ENCODE measurements at places on chromosomes 6 and 20.
A peak's percentile ranks its signal among the peaks of the same experiment; 100 is the strongest.

DNA sequence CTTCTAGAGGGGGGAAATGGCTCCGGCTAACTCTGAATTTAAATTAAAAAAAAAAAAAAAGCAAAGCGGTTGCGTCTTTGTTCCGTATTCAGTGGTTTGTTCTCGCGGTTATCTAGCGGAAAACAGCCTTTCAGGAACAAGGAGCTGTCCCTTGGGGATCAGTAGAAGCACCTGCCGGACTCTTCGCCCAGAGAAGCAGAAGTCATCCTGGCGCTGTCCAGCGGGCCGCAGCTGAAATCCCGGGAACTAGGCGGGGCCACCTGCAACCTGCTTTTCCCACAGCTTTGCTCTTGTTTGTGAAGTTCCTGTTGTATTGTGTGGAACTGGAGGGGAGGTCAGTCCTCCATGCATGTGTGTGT lies 43.9 kb upstream of the GJE1 start:
- DNase-seq, result no peak

- DNase-seq, result no peak
Measured at GRCh38 chr6:24492475-24492874, 2.3 kb upstream of the ALDH5A1 start.

DNA sequence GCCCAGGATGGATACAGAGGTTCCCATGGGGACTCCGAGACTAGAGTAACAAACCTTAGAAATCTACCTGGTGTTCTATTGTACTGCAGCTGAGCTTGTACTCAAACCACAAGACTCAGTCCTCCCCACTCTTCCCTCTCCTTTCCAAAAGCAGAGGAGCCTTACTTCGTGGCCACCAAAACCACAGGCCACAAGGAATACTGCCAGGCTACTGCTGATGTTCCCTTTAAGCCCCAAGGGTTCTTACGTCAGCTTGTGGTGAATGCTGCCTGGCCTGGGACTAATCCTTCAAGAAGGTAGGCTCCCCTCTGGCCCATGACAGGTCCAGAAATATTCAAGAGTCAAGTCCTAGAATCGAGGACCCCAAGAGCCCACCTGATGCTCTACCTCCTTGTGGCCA lies 10.5 kb upstream of the DEFB128 start:
- no peak for DNase-seq

DNA sequence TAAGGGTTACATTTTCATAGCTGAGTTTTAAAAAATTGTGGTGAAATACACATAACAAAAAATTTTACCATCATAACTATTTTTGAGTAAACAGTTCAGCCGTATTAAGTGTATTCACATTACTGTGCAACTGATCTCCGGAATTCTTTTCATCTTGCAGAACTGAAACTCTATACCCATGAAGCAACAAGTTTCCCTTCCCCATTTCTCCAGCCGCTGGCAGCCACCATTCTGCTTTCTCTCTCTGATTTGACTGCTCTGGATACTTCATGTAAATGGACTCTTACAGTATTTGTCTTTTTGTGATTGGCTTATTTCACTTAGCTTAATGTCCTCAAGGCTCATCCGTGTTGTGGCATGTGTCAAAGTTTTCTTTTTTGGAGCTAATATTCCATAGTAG lies 341.6 kb downstream of the QKI start:
- DNase-seq, result no peak

DNA sequence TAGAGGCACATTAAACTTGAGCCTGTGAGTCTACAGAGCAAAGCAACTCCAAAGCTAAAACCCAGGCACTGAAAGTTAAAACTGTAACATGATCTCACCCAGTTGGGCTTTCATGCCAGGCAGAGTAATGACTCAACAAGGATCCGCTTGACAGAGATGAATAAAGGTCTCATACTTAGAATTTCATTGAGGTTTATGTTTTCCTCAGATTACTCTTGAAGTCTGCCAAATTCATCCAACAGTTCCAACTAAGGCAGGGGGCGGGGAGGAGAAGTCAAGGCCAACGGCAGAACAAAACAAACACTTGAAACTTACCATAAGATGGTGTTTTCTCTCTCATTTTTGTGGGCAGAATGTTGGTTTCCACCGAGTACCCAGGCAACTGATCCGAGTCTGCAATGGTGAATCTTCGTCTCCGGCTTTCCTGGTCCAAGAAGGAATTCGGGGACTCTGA lies 54.0 kb upstream of the IPCEF1 start:
- no peak for DNase-seq

DNA sequence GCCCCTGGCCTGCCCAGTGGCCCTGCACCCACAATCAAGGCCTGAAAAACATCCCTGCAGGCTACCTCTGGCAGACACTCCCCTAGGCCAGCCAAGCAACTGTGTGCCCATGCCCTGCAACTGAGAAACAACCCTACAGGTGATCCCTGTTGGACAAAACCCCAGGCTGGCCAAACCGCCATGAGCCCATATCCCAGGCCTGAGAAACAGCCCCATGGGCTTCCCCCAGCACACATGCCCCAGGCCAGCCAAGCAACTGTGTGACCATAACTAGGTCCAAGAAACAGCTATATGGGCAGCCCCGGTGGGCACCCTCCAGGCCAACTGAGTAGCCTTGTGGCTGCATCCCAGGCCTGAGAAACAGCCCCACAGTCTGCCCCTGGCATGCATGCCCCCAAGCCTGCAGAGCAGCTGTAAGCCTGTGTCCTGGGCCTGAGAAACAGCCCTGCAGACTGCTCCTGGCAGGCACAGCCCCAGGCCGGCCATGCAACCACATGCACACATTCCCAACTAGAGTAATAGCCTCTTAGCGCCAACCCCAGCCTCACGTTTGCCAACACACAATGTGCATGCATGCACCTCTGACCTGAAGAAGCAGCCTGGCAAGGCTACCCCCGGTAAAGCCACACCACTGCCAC lies 41.0 kb upstream of the SRSF6 start:
- no peak for DNase-seq

DNA sequence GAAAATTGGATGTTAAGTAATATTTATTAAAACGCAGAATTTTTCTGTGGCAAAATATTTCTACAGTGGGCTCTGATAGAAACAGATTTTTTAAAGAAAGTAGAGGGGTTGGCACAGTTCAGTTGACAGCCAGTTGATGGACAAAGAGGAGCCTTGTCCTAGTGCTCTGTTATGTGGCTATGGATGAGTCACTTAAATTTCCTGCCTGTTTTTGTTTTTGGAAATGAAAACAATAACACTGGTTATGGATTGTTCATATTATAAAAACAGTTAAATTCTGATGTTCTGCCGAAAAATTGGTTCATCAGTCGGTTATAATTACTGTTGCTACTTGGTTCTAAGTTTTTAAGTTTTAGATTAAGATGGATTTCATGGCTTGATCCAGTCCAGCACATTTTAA lies 42.8 kb downstream of the MYO6 start:
- no peak for DNase-seq

DNA sequence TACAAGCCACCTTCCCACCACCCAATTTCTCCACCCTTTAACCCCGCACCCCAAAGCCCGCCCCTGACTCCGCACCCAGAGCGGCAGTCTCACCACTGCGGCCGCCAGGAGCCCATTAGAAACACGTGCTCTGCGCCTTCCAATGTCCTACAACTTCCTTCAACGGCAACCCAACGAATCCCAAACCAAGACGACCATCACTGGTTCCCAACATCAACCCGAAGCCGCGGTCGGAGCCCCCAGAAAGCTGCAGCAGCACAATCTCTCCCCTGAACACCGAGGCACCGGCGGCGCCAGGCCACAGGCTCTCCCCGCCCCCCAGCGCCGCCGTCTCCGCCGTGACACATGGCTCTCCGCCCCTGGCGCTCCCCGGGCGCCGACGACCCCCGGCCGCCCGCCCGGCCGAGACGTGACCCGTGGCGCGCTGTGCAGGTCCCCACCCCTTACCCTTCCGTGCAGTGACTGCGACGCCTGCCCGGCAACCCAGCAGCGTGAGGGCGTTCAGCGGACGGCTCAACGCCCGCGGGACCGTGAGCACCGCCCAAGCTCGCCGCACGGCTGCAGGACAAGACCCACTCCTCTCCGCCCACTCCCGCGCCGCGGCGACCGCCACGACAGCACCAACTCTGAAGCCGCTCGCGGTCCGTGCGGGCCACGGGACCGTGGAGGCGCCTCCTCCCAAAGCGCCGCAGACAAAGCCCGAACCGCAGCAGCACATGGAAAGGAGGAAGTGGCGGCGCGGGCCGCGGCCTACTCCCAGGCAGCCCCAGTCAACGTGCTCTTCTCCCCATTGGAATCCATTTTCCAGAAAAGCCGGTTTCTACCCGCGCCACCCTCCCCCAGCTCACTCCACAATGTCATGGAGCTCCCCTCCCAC lies 551 bp downstream of the SYNCRIP start:
- DNase-seq, result peak; percentile 38

- DNase-seq, result peak; percentile 21
Measured at GRCh38 chr6:44655412-44656342, 268.2 kb downstream of the CDC5L start.

GRCh38 chr6:33595001-33595846 lies 15.1 kb upstream of the BAK1 start:
- no peak for DNase-seq

DNA sequence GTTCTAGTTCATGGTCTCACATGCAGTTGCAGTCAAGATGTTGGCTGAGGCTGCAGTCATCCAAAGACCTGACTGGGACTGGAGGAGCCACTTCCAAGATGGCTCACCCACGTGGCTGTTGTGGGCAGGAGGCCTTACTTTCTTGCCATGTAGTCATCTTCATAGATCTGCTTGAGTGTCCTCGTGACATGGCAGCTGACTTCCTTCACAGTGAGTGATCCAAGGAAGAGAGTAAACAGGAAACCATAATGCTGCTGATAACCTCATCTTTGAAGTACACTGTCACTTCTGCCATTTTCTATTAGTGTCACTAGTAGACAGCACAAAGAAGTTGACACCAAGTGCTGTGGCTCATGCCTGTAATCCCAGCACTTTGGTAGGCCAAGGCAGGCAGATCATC lies 40.1 kb upstream of the AKIRIN2 start:
- no peak for DNase-seq

DNA sequence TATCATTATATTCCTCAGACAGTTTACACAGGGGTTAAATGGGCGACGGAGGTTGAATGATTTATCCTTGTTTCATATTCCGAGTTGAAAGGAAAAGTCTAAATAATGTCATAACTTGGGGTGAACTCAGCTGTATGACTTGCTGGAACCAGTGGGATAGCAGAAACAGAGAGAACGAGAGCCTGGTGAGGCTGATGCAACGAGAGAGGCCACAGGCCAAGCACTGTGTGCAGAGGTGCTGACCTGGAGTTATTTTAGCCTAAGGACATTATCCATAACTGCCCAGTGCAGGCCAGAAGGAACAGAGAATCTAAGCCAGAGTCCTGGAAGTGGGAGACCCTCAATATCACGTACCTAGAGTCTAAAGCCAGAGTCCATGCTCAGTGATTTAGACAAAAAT lies 394.9 kb downstream of the MAFB start:
- no peak for DNase-seq

DNA sequence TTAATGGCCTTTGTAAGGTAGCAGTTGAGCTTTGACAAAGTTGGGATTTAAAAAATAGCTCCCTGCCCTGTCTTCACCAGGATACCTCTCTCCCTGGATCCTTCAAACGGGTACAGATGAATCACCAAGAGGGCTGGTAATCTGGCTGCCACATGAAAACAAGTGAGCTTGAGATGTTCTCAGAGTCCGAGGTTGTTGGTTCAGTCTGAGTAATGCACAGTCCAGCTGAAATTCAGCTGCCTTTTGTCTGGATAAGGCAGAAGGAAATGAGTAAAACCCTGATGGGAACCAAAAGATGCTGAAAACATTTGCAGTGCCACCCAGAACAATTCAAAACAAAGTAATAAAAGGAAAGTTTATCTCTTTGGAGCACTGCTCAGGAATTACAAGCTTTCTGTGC lies 86.8 kb downstream of the GJA1 start:
- DNase-seq, result no peak

DNA sequence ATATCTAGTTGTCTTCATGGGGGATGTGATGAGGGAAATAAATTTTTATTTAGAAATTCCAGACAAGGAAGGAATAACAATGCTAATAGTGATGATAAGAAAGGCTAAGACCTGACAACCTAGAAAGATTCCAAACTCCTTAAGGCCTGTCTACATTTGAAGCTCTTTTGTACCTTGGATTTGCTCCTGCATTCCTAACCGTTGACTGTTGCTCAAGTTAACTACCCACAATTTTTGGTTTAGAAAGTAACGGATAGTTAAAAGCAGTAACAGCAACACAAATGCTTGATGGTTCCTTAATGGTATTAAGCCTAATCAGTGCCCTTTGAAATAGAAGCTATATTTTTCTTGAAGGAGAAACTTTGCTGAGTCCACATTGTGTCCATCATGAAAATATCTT lies 52.9 kb downstream of the TRMT11 start:
- DNase-seq, result no peak

DNA sequence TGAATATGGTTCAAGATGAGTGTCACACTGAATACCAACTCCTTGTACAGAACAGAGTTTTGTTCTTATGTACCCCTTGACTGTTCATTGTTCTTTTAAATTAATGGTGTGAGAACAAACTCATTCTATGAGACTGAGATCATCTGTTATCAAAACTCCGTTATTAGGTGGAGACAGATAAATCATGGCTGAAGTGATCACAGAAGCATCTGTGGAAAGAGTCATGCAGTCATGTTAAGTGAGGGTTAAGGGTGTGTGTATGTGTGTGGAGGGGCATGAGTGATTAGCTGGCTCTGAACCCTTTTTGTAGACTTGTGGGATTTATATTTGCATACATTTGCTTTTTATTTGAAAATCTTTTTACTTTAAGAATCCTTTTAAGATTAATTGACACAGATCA lies 24.7 kb downstream of the ADGRG6 start:
- no peak for DNase-seq

GRCh38 chr6:137740967-137741761 lies 125.9 kb upstream of the TNFAIP3 start:
- DNase-seq, result no peak

DNA sequence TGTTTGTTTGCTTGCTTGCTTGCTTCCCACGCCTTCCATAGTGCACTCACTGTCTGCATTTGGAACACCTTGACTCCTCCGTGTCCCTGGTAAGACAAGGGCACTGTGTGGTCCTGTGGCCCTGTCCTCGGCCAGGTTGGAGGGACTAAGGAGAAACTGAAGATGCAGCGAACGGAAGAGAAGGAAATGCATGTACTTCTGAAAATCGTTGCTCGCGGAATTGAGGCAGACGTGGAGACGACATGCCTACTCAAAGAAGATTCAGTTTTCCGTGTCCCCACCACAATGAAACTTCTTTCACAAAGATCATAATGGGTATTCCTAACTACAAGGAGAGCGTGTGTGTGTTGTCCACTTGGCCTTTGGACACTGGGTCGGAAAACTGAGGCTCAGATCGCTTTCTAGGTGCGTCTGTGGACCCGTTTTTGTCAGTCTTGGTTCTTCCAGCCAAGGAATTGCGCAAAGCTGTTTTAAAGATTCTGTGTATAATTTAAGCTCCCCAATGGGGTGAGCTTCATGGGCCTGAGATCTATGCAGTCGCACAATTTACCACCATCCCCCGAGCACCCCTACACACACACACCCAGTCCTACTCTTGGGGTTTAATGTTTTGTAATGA lies 120.4 kb upstream of the ZNF184 start:
- DNase-seq, result no peak

GRCh38 chr20:24446811-24447210 lies 22.6 kb upstream of the SYNDIG1 start:
- no peak for DNase-seq
